ENCODE measurements at places on chromosomes 5 and 9.

GRCh38 chr5:124697933-124698591, 48.4 kb downstream of the ZNF608 start:
- DNase-seq: no peak

- DNase-seq: no peak
Measured at GRCh38 chr5:76688836-76689235, 27.1 kb upstream of the F2R start.

DNA sequence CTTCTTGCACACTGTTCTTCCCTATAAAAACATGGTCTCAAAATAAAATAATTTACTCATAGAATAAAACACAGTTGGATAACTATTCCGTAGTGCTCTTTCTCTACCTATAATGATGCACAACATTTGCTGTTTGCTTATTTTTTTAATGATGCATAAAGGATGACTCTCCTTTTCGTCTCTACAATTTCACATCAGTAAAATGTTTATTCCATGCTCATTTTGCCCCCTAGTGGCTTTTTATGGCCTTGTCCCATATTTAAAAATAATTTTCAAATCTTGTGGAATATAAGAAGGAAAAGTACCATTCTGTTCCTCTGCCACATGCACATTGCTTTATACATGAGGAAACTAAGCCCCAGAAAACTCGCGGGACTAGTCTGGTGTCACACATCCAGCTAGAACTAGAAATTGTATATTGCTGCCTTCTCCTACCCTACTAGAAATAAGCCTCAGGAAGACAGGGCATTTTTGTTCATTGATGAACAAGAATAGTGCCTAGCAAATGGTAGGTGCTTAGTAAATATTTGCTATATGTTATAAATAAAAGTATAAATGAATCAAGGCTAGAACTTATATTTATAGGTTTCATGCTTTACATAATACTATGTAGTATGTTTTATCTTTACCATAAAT, 12.7 kb downstream of the KCTD16 start:
- no peak for DNase-seq

GRCh38 chr5:102771435-102771834, 16.3 kb downstream of the PAM start:
- DNase-seq: no peak

DNA sequence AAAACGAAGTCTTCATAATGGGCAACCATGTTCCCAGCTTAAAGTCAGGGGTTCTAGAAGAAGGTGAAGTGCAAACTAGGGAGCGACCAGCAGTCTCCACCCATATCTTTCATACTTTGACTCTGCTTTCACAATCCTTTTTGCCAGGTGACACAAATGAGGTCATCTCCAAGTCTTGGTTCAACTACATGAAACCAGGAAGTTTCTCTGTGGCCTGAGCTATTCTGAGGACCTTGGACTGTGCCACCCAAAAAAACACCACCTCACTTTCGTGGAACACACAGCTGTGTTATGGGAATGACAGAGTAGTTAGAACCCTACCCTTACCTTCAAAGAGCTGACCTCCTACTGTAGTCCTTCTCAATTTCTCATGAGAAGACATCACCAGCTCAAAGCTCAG, 309.2 kb downstream of the AGTPBP1 start:
- no peak for DNase-seq

GRCh38 chr5:174202996-174203395, 157.5 kb downstream of the NSG2 start:
- no peak for DNase-seq

GRCh38 chr5:40486437-40487275, 193.1 kb upstream of the PTGER4 start:
- DNase-seq: peak; percentile 13

GRCh38 chr5:66363097-66363496, 219.0 kb downstream of the SREK1 start:
- no peak for DNase-seq

- DNase-seq: no peak
Measured at GRCh38 chr9:127175764-127176163, 53.3 kb upstream of the ANGPTL2 start.

GRCh38 chr9:120652934-120653333, 61.3 kb downstream of the MEGF9 start:
- no peak for DNase-seq

DNA sequence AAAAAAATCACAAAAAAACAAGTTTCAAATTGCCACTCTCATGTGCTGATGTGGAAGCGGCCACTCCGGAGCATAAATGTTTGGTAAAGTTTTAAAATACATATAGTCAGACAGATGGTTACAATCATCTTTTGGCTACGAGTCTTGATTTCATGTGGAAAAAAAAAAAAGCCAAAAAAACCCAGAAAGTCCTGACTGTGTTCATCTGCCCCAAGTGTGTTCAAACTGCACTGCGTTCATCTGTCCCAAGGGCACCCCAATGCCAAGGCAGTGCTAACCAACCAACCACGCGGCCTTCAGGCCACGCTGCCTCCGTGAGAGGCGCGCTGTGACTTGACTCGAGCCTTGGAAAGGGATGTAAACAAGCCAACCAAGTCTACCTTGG, 127.1 kb downstream of the MYO10 start:
- DNase-seq: no peak

- no peak for DNase-seq
Measured at GRCh38 chr9:127107171-127107928, 15.1 kb downstream of the ANGPTL2 start.

GRCh38 chr5:34517249-34517648, 138.9 kb upstream of the RAI14 start:
- DNase-seq: no peak

- DNase-seq: peak; percentile 3
Measured at GRCh38 chr5:74294231-74294705, 346.3 kb downstream of the ENC1 start.
